Large intestine (tissue), 12 donors: ENCODE measurements at places on chromosomes 3 and 15. TPM values are rescaled to one million over a fixed set of nuclear protein-coding genes. Genes with fewer than 3 reads are reported as not detected.
A peak's percentile ranks its signal among the peaks of the same experiment; 100 is the strongest.

DNA sequence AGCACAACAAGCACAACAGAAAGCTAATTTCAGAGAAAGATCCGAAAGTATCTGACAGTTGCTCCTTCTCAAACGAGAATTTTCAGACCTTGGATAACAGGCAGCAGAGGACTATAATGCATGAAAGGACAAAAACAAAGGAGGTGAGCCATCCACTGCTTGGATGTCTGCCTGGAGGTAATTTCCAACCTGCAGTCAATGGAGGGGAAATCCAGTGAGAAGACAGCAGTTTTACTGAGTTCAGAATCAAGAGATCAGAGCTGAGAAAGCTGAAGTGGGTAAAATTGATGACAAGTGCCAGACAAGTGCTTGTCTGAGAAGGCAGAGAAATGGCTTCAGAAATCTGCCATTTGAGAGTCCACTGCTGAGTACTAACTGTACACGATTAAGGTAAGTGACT is 22.1 kb downstream of the UBE3A start:
- DNase-seq = no peak

GRCh38 chr3:177772908-177773557 is 575.8 kb upstream of the TBL1XR1 start:
- no peak for DNase-seq

DNA sequence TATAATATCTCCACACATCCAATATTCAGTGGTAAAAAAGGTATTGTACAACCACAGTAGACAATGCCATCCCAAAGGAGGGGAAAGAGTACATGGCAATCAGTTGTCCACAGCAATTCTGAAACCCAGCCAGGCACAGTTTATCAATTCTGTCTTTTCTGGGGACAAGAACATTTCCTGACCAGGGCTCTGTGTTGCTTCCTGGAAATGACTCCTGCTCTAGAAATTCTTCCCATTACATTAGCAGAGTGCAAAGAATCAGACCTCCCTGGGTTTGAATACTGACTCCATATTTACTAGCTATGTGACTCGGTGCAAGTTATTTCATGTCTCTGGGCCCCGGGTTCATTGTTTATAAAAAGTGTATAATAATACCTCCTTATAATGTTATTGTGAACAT is 220.4 kb upstream of the CFAP20DC start:
- no peak for DNase-seq

GRCh38 chr3:43872301-43872700 is 181.6 kb downstream of the ABHD5 start:
- no peak for DNase-seq

GRCh38 chr3:135093121-135093520 is 298.1 kb downstream of the EPHB1 start:
- no peak for DNase-seq

Gene RPL22L1
- 94.4 TPM for polyA plus RNA-seq

DNA sequence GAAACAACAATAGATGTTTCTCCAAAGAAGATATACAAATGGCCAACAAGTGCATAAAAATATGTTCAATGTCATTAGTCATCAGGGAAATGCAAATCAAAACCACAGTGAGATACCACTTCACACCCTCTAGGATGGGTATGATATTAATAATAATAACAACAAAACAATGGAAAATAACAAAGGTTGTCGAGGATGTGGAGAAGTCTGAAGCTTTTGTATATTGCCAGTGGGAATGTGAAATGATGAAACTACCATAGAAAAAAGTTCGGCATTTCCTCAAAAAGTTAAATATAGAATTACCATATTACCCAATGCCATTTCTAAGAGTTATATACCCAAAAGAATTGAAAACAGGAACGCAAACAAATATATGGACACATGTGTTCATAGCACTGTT is 10.8 kb downstream of the BHLHE40 start:
- no peak for DNase-seq

Gene WNT7A
- polyA plus RNA-seq = 0.01 TPM

Gene ASB14
- 0.78 TPM for polyA plus RNA-seq

Gene KLF15
- polyA plus RNA-seq = 1.4 TPM

GRCh38 chr3:142595951-142596725 is at the start of gene PLS1:
Gene PLS1 (plus strand): TSS chr3:142596393. CDS start chr3:142664238, 67,845 bp downstream.
- DNase-seq = peak; percentile 96

Gene PLCL2
- 10.2 TPM for polyA plus RNA-seq

Gene SSUH2
- 38.7 TPM for polyA plus RNA-seq

DNA sequence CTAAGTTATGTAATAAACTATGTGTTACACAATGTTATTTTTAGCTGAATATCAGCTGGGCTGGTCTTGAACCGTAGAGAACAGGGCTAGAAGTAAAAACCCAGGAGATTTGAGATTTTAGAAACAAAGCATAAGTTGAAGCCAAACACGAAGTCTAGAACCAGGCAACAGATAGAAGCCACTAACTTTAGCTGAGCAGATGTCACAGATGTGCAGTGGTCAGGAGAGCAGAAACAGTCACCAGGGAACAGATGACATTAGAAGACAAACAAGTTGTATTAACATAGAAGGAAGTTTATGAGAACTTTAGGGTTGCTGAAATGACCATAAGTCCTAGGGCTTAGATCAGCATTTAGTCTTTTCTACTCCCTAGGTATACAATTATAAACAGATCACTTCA is 731.0 kb downstream of the ZNF385D start:
- no peak for DNase-seq

Gene NR1I2
- polyA plus RNA-seq = 89.1 TPM

GRCh38 chr3:86845726-86846125 is 145.2 kb downstream of the VGLL3 start:
- DNase-seq = no peak

DNA sequence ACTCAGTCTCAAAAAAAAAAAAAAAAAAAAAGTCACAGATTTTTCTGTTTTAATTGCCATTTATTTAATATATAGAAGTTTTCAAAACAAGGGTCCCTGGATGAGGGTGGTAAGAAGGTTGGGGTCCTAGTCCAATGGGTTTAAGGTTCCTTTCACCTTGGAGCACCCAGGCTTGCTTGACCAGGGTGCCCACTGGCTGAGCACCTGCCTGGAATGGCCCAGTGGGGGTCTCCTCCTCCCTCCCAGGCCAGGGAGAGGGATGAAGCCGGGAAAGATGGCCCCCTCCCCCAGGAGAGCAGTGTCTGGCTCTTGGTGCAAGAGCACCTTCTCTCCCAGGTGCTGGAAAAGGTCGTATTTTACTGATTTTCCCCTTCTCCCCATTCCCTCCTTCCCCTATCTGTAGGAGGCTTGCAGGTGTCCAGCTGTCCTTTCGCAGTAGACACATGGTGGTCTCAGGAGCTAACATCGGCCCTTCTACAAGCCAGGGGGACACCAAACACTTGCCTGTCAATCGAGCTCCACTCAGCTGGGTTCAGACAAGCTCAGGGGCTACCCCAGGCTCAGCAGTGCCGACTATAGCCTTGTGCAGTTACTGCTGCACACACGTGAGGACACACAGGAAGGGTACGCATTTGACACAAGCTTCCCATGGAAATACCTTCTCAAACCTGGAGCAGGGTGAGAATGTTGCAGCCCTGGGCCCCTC is 112.3 kb upstream of the KLF13 start:
- no peak for DNase-seq

Gene PTPRG
- 18.3 TPM for polyA plus RNA-seq

- DNase-seq = no peak
These were observed 18.0 kb downstream of the SPPL2A start for GRCh38 chr15:50747523-50747922.

- DNase-seq = no peak
These were observed 71.9 kb downstream of the ITPR1 start for GRCh38 chr3:4564928-4565586.

- DNase-seq = no peak
These were observed 69.6 kb upstream of the STRIT1 start for GRCh38 chr3:155362808-155363689.

DNA sequence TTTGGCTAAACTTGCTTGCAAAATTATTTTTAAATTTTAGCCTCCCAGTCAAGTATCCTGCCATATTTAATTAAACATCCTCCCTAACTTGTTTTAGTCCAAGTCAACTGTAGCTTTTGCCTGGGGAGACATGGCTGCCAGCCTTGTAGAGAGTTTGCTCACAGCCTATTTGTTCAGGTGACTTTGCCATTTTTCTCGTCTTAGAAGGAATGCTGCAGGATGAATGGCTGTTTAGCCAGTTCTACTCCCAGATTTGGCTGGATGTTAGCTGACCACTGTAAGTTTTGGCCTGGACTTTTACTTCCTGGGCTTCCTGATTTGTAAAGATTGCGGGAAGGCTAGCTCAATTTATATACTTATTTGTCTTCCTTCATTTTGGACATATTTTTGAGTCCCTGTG is 236.4 kb upstream of the SGO1 start:
- no peak for DNase-seq

Gene PIERCE2
- 2.3 TPM for polyA plus RNA-seq

DNA sequence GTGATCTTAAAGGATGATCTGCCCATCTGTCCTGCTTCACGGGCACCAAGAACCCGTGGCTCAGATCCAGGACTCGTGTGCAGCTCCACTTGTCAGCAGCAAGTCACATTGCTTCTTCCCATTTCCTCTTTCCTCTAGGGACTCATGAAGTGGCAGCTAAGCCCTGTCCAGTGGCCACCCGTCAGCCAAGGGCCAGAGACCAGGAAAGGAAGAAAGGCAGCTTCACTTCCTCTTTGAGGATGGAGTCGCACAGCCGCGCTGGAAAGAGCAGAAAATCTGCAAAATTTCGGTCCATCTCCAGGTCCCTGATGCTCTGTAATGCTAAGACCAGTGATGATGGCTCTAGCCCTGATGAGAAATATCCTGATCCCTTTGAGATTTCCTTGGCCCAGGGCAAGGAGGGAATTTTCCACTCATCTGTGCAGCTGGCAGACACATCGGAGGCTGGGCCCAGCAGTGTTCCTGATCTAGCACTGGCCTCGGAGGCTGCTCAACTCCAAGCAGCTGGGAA is 28.5 kb downstream of the IL16 start:
- no peak for DNase-seq

GRCh38 chr3:114896978-114897377 is 250.1 kb downstream of the ZBTB20 start:
- DNase-seq = no peak

DNA sequence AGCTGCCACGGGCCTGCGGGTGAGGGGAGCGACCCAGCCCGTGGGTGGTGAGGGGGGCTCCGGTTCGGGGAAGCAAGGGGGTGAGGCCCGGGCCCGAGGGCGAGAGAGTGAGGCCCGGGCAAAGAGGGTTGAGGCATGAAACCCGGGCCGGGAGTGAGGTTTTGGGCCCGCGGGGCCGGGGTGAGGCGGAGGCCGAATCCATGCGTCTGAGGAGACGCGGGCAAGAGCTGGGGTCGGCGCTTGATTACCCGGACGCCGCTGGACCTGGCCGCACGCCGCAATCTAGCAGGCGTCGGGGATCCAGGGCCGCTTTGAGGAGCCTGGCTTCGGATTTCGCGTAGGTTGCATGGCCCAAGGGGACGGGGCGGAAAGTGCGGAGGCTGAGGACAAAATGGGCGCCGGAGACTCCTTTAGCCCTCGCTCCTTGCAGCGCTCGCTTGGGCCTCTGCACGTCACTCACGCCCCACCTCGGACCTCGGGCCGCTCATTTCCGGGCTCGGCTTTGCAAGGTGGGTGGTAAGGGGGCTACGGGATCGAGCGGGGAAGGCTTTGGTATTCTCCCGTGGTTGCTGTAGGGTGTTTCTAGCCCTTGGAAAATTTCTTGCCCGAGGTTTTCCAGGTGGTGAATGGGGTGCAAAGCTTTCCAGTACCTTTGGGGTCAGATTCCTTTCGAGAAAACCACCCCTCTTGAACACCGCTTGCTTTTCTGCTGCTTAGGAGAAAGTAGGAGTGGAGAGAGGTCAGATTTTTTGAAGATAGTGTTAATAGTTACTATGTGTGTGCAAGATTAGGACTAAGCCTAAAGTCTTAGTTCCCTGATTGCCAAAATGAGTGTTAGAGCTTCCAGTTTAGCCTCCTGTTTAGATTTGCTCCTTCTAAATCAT is 827 bp downstream of the SLC25A36 start:
- DNase-seq = peak; percentile 70

DNA sequence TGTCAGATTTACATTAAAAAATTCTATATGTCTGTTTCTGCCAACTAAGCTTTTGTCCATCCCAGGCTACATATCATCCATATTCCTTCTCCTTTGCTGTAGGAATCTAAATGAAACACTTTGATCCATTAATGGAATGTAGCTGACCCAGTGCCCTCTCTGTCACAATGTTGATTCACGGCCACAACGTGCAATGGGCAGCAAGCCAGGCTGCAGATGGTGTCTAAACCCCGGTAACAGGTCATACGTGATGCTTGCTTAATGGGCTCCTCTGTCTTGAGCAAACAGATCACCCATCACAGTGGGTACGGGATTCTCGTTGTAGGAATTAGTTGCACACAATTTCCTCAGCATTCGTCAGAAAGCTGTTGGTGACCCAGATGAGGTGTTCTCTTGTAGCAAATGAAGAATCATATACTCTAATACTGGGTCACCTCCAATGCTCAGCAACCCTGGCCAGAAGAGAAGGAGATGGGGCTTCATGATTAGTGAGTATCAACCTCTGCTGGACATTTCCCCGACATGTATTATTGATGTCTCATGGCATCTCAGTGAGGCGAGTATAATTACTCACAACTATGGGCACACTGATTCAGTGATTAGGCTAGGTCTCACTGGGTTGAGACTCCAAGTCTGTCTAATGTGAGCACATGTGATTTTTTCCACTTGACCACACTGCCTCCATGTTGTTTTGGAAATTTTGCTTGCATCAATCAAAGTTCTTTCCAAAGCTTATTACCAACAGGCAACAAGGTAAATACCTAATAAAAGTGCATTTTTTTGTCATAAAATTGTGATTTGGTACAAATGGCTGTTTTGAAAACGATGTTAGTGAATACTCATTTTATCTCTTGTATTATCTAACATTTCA is 12.9 kb upstream of the DCBLD2 start:
- DNase-seq = no peak

Gene RSRC1
- polyA plus RNA-seq = 22.4 TPM

Gene PRR20G
- not detected for polyA plus RNA-seq

DNA sequence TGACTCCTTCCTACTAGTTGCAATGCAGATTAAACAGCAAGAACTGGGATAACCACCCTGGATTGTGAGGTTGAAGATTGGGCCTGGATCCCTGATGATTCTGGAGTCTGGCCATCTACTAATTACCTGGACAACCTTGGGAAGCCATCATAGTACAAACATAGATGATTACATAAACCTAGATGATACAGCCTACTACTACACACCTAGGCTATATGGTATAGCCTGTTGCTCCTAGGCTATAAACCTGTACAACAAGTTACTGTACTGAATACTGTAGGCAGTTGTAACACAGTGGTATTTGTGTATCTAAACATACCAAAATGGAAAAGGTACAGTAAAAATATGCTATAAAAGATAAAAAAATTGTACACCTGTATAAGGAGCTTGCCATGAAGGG is 48.0 kb downstream of the NSUN3 start:
- no peak for DNase-seq

DNA sequence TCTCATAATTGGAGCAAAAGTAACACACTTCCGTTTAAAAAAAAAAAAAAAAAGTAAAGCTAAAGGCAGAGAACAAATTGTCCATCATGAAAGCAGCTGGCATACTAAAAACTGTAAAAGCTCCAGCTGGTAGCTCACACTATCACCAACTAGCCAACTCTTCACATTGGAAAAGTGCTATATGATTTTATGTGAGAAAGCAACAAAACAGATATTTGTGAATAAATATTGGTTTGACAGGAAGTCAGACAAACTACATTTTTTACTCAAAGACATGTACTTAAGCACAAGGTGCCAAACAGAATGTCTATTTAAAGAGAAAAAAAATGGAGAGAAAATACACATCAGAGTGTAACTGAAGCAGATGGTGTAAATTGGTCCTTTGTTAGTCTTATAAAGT is 231.2 kb upstream of the CADM2 start:
- DNase-seq = no peak

Gene KBTBD13
- 0.04 TPM for polyA plus RNA-seq

Gene HHATL
- polyA plus RNA-seq = 0.18 TPM

Gene MORC1
- 0.01 TPM for polyA plus RNA-seq

Gene ITIH3
- polyA plus RNA-seq = 5.3 TPM
